ENCODE measurements at places on chromosomes 4 and X.

DNA sequence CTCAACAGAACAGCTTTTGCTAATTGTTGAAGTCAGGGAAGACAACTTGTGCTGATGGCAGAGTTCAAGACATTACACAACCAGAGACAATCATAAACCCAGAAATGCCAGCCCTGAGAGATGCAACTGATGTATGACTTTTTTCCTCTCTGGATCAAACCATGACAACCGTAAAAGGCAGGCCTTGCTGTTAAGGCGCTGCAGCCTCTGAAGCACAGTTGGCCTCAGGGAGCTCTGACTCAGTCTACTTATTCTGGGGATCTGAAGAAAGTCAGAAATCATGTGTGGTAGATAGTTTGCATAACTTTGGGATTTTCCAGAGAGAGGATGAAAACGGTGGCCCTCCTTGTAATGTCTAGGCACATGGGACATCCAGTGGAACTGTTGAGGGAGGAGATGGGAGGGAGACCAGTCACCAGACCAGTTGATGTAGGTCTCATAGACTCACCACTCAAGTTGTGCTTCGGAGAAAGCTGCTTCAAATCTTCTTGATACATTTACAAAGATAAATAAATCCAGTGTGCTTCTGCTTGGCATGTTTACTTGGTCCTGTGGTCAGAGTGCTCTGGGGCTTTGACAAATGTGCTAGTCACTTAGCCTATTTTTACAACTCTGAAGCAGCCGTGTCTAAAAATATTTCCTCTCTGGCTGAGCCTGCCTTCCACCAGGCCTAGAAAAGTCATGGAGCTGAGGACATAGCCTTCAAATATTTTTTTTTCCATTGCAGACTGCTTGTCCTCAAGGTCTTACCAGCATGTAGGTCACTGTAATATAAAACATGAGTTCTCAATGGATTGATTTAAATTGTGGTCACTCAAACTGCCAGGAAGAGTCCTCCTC, 7.5 kb downstream of the HADH start:
- DNase-seq, result no peak

GRCh38 chr4:3413217-3413671, 28.5 kb upstream of the HGFAC start:
- peak; percentile 14 for DNase-seq

GRCh38 chr4:136329042-136329662, 1203.1 kb downstream of the PCDH18 start:
- DNase-seq, result no peak

- DNase-seq, result no peak
Measured at GRCh38 chrX:22097012-22097694, 65.0 kb downstream of the PHEX start.

- no peak for DNase-seq
Measured at GRCh38 chr4:10079912-10080588, 36.5 kb downstream of the WDR1 start.

DNA sequence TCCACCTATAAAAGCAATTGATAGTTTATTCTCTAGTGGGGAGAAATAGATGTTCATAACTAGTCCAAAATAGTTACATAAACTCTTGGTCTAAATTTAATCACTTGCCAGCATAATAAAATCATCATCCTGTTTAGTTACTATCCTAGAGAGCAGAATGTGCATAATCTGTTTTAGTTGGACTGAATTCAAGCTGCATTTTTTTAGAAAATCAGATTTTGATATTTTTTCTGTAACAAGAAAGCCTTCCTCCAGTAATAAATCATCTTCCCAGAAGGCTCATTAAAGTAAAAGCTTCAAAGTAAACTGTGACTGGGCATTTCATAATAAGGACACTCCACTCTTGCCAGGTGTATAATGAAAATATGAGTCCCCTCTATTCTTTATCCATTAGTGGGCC, 453.1 kb downstream of the TRAM1L1 start:
- no peak for DNase-seq

DNA sequence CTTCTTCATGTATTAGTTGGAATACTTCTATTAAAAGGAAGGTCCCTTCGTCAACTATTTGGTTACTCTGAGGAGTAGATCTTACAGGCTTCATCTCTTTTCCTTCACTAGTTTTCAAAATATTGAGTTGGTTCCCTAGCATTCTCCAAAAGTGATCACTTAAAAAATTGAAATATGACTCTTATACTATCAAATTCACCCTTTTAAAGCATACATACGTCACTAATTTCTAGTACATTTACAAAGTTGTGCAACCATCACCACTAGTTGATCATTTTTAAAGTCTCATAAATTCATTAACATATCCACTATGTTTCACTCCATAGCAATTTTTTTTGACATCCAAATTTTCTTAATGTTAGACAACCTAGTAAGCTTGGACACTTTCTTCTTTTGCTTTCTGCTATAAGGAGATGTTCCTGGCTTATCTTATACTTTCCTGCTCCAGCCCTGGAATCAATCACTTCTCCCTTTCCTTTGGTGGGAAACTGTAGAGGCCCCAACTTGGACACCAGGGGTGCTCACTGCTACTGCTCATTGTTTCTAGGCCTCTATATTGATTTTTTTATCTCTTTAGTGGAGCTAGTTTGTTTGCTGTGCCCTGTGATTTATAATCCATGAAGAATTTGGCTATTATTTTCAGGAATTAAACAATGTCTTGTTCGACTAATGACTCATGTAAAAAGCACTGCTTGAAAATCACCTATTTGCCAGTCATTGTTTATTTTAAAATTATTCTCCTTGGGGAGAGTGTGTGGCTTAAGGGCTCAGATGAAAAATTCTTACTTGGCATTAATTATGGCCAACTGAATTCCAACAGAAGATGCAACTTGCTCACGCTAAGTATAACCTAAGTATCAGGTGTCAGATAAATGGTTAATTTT, 4.0 kb upstream of the ZFX start:
- DNase-seq, result no peak

DNA sequence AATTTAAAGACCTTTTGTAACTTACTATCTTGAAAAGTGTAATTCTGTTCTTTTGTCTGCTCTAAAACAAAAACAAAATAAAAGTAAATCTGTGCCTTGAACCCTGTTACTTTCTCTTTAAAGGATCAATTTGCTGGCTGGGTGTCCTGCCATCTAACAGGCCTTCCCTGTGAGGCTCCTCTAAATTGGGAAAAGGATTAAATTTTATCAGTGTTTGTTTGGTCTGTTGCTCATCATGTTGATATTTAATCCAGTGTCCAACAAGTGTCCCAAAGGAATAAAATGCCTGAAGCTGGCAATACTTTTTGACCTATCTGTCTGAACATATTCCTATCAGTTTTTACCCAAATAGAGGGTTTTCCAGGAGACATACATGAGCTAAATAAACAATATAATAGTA, 688.7 kb downstream of the IL1RAPL1 start:
- DNase-seq, result no peak

GRCh38 chr4:69830560-69831269, 29.2 kb downstream of the SULT1E1 start:
- peak; percentile 48 for DNase-seq

DNA sequence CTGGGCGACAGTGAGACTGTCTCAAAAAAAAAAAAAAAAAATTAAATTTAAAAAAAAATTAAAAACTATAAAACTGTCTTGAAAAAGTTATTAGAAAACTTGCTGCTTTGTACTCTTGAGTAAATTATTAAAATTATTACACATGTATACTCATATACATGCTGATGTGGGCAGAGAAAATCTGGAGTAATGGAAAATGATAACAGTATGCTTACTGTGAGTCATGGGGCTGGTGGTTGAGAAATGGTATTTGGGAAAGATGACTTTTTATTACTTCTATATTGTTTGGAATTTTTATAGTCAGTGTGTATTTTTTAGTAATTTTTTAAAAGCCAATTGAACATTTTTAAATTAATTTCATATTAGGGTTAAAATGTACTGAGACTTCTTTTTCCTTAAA, 7.5 kb downstream of the YY2 start:
- no peak for DNase-seq

DNA sequence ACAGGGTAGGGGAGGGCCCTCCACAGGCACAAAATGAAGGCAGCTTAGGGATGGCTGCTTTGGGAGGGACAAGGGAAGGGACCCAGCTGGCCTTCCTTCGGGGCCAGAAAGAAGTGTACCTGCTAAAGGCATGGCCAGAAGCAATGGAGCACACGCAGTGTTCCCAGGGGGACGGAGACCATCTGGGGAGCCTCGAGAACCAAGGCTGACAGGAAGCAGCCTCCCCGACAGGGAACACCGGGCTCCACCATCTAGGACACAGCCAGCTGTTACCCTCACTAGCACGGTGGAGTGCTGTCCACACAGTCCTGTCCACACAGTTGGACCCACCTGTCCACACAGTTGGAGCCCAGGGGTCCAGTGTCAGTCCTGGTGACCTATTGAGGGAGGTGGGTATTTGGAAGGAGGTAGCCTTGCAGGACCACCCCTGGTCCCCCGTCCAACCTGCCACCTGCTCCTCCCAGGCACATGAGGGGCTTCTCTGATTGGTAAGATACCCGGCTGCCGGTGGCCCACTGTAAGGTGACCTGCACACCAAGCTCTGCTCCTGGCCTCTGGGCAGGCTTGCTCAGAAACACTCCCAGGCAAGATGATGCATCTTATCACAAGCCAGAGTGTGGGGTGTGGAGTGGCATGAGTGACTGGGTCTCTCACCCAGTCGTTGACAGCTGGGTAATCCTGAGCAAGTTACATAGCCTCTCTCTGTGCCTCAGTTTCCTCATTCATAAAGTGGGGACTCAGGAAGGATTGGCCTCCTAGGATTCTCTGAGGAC, 20.5 kb upstream of the AFAP1 start:
- no peak for DNase-seq

GRCh38 chrX:38407126-38407525, 54.7 kb downstream of the OTC start:
- DNase-seq, result no peak

DNA sequence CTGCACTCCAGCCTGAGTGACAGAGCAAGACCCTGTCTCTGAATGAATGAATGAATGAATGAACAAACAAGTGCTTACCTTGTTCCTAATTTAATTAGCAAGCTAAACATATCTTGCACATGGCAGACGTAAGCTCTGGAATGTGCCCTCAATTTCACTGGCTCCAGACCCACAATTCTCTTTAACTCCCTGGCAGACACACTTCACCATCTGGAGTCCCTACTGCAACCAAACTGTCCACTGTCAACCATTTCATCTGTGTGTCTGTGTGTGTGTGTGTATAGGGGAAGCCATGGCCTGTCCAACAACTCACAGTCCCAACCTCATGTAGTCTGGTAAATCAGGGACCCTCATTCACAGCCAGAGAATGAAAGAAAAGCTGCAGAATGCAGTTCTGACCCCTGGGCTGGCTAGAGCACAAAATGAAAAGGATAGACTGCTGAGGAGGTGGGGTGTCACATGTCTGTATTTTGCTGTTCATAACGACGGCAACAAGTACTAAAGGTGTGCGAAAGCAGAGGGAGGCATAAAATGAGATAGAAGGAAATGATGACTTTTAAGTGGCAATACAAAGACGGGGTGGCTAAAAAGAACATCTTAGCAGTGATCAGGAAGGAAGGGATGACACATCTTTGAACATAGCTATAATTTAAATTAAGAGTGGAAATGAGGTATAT, 114.1 kb downstream of the TSPAN5 start:
- DNase-seq, result no peak

Measured in right lobe of liver (tissue), 6 donors.